Activated T-cell treated with anti-CD3 and anti-CD28 coated beads, Interleukin-2, amount 50 U/mL, for 48 hours (primary cell): ENCODE measurements at places on chromosomes 5 and 9.

- peak; percentile 26 for DNase-seq
These were observed 488 bp downstream of the COL15A1 start for GRCh38 chr9:98944057-98944733.

DNA sequence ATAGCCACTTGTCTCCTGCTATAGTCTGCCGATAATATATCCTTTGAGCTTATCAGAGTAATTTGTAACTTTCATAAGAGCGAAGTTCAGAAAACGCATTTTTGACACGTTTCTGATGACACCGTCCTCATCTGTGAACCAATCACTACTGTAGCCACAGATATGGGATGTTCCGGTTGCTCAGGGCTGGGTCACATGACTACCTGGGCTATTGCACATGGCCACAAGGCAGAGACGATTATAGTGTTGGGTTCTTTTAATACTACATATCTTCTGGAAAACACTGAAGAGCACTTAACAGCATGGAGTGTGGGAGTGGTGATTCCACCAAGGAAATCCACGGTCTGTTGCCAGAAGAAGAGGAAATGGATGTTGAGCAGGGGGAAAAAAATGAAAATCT lies 115.0 kb upstream of the ADRA1B start:
- DNase-seq: no peak

DNA sequence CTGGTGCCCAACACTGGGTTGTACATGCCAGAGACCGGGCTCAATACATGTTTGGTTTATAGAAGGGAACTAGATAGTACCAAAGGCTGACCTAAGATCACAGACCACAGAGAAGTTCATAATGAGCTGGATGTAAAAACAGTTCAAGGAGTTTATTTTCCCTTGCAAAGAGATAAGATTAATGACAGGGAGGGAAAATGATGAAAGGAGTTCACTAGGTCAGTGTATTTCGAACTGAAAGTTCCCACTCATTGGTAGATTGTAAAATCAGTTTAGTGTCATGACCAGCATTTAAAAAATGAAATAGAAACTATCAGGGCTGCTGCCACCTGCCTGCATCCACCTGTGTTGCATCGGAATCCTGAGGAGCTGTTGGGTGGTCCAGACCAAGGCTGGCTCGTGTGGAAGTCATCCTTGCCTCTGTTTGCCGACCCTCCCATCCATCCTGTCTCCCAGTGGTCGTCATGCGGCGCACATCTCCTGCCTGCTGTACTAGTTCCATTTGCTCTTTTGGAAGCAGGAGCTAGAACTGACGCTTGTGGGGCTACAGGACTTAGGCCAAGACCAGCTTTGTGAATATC lies 21.1 kb downstream of the TBC1D2 start:
- no peak for DNase-seq

DNA sequence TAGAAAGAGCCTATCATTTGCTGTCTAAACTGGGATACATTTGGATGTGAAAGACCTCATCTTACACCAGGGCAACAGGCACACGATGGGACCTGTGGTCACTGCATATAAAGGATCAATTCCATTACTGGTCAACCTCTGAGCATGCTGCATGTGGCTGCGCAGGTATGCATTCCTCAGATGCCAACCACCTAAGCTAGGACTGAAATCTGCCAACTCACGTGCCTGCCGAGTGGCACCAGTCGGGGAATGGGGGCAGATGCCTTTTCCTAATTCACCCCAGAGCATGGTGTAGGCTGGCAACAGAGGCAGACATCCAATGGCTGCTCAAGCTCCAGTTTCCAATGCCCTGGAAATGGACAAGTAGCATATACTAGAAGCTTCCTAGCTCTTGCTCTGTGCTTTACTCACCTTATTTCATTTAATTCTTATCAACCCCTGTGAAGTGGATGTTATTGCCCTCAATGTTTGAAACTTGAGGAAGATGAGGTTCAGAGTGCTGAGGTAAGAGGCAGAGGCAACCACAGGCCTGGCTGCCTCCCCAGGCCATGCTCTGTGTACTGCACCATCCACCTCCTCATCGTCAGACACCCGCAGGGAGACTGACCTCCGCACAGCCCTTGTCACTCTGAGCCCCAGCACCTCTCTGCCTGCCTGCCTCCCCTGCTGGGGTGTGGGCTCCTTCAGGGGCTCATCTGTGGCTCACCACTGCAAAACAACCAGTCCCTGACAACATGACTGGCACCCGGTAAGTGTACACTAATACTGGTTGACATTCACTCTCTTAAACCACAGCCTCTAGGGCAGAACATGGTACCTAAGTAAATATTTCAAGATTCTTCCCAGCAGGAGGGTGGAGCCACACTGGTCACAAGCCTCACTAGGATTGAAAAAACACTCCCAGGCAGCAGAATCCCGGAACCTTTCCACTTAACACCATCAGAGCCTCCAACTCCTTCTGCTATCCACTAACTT lies 228.5 kb downstream of the CRB2 start:
- no peak for DNase-seq

GRCh38 chr9:19513671-19514275 lies 105.0 kb downstream of the ACER2 start:
- no peak for DNase-seq

GRCh38 chr9:33471361-33471760 lies 2.4 kb downstream of the NOL6 start:
- DNase-seq: no peak

- no peak for DNase-seq
These were observed 130.9 kb downstream of the COX7C start for GRCh38 chr5:86748538-86749105.

GRCh38 chr9:135320331-135320730 lies 159.3 kb upstream of the PPP1R26 start:
- no peak for DNase-seq

- DNase-seq: no peak
These were observed 48.3 kb downstream of the MRPS27 start for GRCh38 chr5:72271702-72272101.

- no peak for DNase-seq
These were observed 113.6 kb downstream of the NR6A1 start for GRCh38 chr9:124657516-124657915.

DNA sequence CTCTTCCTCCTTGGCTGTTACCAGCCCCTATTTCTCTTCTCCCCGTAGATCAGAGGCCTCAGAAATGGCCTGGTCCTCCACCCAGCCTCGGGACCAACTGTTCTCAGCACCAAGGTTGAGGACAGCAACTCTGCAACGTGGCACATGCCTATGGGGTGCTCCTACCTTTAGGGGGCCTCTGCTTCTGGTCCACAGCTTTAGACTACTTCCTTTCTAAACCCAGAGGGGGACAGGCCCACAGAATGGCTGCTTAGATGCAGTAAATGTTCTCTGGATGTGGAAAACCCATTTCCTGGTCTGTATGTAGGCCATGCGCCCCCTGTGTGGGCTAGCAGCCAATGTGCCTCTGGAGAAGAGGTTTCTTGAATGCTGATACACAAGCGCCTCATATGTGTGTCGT lies 68.4 kb downstream of the NRG2 start:
- DNase-seq: no peak

- no peak for DNase-seq
These were observed 32.3 kb downstream of the ARPC5L start for GRCh38 chr9:124894035-124894740.

GRCh38 chr9:84136119-84136868 lies 155.7 kb downstream of the RMI1 start:
- DNase-seq: no peak

DNA sequence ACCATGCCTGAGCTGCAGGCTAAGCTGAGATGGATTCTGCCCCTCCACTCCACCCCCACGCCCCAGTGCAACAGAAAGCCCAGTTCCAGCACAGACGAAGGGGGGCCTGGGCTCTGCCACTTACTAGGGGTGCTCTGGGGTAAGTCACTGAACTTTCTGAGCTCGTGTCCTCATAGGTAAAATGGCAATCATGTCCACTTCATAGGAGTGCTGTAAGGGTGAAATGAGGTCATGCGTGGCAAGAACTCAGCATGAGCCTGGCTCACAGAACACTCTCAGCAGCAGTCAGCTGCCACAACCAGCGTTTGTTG lies 8.4 kb upstream of the PSD2 start:
- no peak for DNase-seq

GRCh38 chr9:131543141-131543540 lies 2.2 kb upstream of the PRRT1B start:
- DNase-seq: no peak

DNA sequence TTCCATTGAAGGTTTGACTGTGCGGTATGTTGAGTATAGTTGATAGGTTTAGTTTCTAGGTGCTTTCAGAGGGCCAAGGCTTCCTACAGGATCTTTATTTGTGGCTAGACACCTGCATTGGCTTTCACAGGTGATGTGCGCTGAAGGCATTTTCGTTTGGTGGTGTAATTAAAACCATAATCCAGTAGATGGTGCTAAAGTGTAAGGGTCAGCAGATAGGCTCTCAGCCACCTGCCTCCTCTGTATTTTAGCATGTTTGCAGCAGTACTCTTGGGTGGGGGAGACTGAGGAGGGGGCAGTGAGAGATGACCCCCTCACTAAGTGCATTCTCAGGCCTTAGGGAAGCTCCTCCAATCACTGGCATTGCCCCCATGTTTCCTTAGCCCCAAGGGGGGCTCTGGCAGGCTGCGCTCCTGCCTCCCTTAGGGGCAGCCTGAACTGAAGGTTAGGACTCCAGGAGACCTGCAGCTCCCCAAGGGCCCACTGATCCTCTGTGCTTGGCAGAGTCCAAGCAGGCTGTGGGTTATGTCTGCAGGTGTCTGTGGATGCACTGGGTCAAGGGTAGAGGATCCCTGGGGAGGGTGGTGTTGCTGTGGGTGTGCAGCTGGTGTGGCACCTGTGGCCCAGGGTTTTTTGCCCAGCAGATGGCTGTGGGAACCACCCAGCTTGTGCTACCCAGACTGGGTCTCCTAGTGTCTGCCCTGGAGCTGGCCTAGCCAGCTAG lies 23.4 kb downstream of the CDK20 start:
- DNase-seq: no peak

DNA sequence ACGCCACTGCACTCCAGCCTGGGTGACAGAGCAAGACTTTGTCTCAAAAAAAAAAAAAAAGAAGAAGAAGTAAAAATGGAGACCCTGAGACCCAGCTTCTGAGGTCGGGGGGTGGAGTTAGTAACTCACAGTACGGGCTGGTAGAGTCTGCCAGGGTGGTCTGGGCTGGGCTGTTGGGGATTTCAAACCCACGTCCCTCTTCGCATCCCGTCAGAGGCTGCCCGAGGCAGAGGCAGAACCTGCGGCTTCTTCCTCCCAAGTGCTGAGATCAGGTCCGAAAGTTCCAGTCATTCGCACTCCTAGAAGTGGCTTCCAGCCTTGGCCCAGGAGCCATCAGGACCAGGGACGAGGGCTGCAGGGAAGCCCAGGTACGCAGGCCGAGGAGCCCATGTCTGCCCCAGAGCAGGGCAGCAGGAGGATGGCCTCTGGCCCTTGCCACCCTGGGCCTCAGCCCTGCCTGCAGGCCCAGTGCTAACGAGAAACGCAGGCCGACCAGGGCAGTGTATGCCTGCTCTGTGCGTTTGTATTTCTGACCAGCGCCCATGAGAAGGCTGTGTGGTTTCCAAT lies 9.9 kb upstream of the SLC2A6 start:
- no peak for DNase-seq

DNA sequence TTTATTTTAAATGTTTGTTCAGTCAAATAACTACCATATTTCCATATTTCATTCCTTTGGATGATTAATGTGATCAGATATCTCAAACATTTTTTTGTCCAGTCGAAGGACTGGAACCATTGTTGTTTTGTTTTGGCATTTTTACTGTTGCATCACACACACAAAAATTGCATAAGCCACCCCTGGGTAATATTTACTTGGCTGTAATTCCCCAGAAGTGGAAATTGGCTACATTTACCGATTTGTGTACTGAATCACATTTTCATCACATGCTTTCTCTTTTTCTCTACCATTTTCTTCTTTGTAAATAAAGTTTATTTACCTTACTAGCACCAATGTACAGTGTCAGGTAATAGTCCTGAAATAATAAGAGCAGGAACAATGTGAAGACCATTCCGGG lies 1729.7 kb upstream of the WWC1 start:
- DNase-seq: no peak
